ENCODE measurements at places on chromosomes 3 and 15. TPM values are rescaled to one million over a fixed set of nuclear protein-coding genes. Genes with fewer than 3 reads are reported as not detected.

DNA sequence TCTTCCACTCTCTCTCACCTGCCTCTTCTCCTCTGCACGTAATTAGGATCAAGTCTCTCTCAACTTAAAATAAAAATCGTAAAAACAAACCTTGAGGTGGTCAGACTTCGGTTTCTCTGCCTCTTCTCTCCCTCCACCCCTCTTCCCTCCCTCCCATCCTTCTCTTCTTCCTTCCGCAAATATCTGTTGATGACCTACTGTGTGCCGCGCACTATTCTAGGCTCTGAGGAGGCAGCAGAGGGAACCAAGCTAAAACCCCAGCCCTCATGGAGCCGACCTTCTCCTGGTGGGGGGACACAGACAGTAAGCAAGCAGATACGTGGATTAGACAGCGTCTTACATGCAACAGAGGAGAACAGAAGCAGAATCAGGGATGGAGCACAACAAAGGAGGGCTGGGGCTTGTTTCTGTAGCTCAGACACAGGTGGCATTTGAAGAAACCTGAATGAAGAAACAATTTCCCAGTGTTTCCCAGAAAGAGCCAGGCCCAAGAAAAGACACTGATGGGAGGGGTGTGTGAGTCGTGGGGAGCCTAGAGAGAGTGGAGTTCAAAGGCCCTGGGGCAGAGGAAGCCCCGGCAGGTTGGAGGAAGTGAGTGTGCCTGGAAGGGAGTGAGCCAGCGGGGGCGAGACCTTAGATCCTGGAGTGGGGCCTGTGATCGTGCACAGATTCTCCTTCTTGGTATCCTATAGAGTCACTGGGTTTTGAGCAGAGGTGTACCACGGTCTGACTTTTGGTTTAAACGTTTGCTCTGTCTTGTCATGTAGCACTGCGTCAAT, 80.5 kb downstream of the TOP2B start:
- no peak for DNase-seq

DNA sequence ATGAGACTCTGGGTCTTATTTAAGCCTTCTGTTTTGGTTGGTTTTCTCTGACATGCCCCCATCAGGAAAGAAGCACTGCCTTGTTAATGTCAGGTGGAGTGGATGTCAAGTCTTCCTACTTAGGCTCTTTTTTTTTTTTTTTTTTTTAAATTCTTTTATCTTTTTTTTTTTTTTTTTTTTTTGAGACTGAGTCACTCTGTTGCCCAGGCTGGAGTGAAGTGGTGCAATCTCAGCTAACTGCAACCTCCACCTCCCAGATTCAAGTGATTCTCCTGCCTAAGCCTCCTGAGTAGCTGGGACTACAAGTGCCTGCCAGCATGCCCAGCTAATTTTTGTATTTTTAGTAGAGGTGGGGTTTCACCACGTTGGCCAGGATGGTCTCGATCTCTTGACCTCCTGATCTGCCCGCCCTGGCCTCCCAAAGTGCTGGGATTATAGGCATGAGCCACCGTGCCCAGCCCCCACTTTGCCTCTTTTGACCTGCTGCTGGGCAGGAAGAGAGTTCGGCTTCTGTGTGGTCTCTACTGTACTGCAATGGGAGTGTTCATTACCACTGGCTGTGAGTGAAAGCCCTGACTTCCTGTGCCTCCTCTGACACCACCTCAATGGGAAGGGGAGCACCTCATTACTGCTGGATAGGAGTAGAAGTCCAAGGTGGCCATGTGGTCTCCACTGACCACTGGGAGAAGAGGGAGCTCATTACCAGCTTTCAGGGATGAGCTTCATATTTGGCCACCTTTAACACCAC, 10.9 kb downstream of the CTDSPL start:
- DNase-seq, result no peak

GRCh38 chr3:27378331-27378730, 9.1 kb upstream of the NEK10 start:
- no peak for DNase-seq

The CHRNA5 gene
- total RNA-seq, result 0.49 TPM

GRCh38 chr15:72249142-72249810, 18.3 kb upstream of the PKM start:
- no peak for DNase-seq

GRCh38 chr15:28876131-28876844, 9.5 kb upstream of the APBA2 start:
- DNase-seq, result no peak

The GRIP2 gene
- total RNA-seq, result 42.9 TPM

DNA sequence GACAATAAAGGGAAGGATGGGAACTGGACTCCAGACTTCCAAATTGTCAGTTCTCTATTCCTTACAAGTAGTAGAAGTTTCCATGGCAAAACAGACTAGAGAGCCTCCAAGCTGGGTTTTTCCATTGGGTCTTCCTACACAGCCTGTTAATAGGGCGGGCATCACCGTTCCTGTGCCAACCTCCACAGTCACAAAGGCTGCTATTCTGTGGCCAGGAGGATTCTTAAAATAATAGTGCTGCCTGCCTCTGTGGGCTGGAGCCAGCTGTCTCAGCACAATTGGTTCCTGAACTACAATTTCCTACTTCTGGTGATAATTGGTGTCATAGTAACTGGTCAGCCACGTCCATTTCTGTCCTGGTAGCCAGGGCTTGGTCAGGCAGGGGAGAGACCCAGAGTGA, 38.6 kb downstream of the LYZL4 start:
- no peak for DNase-seq

- peak; percentile 78 for DNase-seq
Observed at GRCh38 chr3:152269056-152269830, 514 bp downstream of the MBNL1 start.

GRCh38 chr3:175002732-175003143, 143.6 kb downstream of the NAALADL2 start:
- DNase-seq, result no peak

The UQCC5 gene
- 61.7 TPM for total RNA-seq

GRCh38 chr15:80689716-80690115, 5.4 kb upstream of the ABHD17C start:
- DNase-seq, result no peak

- peak; percentile 14 for DNase-seq
Observed at GRCh38 chr3:138862924-138863775, 28.4 kb upstream of the PIK3CB start.

- DNase-seq, result no peak
Observed at GRCh38 chr3:158167737-158168557, 58.1 kb downstream of the RSRC1 start.
